ENCODE measurements at places on chromosomes 1 and 21.

DNA sequence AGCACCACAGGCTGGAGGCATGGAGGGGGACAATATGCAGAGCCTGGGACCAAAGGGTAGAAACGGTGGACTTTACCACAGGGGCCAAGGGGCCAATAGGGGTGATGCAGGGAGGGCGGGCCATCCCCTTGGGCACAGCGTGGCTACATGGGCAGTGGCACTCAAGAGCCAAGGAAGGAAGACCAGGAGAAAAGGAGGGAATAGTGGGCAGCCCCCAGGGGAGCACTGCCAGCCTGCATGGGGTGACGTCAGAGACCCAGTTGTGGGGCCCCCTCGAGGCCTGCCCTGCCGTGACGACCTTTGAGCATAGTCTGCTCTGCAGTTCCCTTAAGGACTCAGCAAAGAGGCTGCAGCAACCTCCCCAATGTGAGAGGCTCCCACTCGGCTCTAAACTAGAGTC, 95.5 kb upstream of the TMPRSS2 start:
- DNase-seq: no peak

DNA sequence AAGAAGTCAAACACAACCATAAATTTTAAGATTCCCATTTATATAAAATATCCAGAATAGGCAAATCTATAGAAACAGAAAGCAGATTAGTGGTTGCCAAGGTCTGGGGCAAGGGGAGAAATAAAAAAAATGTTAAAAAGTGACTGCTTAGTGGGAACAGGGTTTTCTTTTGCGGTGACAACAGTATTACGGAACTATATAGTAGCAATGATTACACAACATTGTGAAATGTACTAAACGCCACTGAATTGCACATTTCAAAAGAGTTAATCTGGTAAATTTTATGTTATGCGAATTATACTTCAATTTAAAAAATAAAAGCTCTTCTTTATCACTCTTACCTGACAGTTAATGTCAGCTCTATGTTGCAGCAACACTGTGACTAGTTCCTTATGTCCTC, 105.2 kb downstream of the ACBD6 start:
- no peak for DNase-seq

- no peak for DNase-seq
Measured at GRCh38 chr1:219296430-219297355, 123.0 kb downstream of the LYPLAL1 start.

- DNase-seq: no peak
Measured at GRCh38 chr1:235624721-235625333, 24.8 kb downstream of the GNG4 start.

GRCh38 chr1:58456470-58456869, 90.1 kb downstream of the OMA1 start:
- no peak for DNase-seq
